ENCODE measurements at places on chromosomes 16 and 17.
A peak's percentile ranks its signal among the peaks of the same experiment; 100 is the strongest.

DNA sequence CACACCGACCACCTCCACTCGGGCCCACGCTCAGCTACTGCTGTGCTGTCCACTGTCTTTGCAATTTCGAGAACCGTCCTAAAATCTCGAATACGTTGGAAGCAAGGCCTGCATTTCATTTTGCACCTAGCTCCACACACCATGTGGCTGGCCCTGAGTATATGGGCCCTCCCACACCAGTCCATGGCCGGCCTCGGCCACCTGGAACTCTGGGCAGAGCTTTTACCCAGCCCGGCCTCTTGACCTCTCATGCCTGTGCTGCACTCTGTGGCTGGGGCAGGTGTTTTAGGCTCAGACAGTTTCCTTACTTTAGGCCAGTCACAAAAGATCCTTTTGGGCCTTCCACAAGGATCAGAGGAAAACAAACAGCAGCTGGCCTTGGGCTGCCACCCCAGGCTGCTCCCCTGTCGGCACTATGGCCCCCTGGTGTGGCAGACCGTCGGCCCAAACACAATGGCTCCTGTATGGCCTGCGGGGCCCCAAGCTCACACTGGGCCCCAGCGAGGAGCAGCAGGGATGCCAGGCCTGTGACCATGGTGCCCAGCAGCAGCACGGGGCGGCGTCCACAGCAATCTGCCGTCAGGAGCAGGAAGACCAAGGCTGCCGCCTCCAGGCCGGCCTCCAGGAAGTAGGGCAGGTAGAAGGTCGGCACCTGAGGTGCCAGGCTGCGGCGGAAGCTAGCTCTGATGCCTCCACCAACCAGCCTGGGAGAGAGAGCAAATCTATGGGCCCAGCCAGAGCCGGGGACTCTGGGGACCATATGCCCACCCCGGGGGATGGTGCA is 2.5 kb downstream of the SLC22A31 start:
- no peak for DNase-seq

DNA sequence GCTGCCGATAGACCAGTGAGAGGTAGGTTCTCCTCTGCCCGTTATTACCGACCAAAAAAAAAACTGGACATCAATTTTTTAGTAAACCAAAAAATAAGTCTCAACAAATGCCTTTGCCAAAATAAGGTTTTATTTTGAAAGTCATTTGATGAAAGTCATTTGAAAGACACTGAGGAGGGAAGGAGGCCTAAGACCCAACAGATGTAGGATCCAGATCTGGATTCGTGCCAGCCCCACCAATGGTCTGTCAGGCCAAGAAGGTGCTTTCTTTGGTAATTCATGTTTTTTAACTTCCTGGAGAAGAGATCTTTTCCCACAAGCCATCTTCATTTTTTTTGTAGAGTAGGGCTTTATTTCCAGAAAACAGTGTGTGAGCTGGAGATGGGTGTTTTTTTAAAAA is 18.1 kb downstream of the NTAN1 start:
- DNase-seq, result no peak

- no peak for DNase-seq
These were observed 115.9 kb downstream of the PITPNC1 start for GRCh38 chr17:67492824-67493517.

GRCh38 chr17:44970136-44970741 is 2.1 kb upstream of the C1QL1 start:
- DNase-seq, result no peak

- no peak for DNase-seq
These were observed 265.1 kb downstream of the CDH13 start for GRCh38 chr16:82891918-82892317.

- no peak for DNase-seq
These were observed 983 bp downstream of the VAT1L start for GRCh38 chr16:77789085-77790008.

DNA sequence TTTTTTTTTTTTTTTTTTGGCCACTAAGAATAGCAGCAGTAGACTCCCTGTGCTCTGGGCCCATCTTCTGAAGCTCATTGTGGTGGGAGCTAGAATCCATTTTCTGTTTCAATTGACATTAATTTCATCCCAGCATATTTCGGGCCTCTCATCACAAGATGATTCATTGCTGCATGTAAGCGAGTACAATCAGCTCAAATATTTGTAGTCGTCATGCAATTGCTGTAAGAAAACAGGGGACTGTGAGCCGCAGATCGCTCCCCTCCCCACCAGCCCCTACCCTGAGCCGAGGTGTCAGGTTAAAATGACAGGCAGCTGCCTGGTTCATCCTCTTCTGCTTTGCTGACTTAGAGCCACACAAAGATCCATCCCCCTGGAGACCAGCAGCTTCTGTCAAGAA is 358.8 kb upstream of the CDH5 start:
- no peak for DNase-seq

GRCh38 chr16:54722210-54722676 is 208.4 kb upstream of the IRX5 start:
- DNase-seq, result no peak

DNA sequence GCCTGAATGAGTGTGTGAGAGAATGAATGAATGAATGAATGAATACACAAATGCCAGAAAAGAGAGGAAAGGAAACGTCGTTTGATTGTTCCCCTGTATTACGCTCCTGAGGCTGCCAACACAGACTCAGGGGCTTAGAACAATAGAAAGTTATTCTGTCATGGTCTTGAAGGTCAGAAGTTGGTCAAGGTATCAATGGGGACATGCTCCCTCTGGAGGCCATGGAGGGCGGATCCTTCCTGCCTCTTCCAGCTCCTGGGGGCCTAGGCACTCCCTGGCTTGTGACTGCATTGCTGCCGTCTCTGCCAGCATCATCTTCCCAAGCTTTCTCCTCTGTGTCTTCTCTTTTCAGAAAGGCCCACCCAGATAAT is 1.5 kb upstream of the SLC38A8 start:
- DNase-seq, result no peak

DNA sequence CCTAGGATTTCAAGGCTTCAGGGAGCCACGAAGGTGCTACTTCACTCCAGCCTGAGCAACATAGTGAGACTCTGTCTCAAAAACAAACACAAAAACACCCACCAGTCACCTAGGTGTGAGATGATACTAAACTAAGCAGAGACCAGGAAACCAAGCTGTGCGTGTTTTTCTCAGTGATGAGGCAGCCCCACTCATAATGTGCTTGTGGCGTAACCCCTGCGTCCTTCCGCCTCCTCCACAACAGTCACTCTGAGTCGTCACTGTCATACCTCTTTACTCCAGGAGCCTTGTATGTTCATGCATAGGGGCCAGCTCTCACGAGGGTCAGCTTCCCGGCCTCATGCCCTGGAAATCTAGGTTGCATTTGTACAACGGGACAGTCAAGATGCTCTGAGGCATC is 31.1 kb upstream of the SLC47A1 start:
- no peak for DNase-seq

DNA sequence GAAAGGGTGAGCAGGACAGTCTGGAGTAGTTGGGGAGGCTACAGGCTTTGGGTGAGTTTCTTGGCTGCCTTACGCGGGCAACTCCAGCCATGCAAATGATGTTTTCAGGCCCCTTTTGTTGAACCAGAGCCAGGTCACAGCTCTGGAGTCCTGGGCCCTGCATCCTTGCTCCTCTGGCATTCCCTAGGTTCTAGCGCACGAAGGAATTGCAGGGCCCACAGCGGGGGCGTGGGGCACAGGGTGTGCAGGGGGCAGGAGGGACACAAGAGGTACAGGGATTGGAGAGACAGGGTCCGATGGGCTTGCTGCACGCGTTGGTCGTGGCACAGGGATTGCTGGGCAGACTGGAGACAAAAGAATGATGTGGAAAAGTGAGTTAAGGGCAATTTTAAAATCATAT is 3.6 kb downstream of the KRT31 start:
- no peak for DNase-seq

GRCh38 chr17:36055921-36056520 is 8.1 kb upstream of the CCL18 start:
- DNase-seq, result no peak

DNA sequence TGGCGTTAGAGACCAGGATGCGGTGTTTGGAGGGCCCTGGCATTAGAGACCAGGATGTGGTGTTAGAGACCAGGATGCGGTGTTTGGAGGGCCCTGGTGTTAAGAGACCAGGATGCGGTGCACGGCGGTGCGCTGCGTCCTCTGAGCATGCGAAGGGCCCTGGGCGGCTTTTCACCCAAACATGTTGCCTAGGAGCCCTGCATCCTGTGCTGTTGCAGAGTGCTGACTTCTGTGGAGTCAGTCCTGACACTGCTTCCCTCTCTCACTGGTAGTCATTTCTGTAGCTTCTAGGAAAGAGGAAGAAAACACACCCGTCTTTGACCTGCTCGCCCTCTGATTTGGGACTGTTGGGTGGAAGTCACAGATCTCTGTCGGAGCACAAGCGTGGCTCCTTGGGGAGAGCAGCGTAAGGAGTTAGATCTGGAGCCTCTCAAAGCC is 141.2 kb downstream of the LAT start:
- DNase-seq, result no peak

- no peak for DNase-seq
These were observed 100.6 kb downstream of the PITPNC1 start for GRCh38 chr17:67477687-67478086.

DNA sequence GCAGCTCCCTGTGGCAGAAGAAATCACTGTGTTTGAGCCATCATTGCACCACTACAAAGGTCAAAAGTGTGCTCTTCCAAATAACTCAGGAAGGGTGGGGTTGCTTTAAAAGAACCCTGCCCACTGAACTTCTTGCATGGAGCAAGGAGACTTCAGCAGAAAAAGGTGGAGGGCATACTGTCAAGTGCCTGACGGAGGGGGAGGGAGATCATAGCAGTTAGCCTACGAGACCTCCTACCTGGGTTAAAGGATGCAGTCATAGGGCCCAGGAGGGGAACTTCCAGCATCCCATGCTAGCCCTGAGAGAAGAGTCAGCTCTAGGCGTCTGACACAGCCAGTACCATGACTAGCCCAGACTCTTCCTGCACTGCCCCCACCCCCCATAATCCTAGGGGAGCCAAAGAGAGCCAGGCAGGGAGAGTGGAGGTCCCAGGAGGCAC is 45.3 kb upstream of the MSI2 start:
- no peak for DNase-seq

DNA sequence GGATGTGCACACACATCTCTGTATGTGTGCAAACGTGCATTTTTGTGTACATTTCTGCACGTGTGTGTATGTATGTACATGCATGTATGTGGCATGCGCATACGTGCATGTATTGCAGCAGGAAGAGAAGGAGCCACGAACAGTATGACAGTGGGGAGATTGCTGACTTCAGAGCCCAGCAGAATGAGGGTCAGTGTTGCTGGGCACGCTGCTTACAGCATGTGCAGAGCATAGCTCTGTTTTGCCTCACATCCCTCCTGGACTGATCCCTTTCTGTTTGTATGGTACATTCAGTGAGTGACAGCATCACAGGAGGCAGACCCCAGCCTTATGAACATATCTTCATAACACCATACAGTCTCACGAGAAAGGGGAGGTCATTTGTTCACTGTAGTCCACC is 934.0 kb upstream of the EEF2KMT start:
- no peak for DNase-seq

- peak; percentile 20 for DNase-seq
These were observed 611 bp downstream of the SMARCE1 start for GRCh38 chr17:40646791-40647623.

GRCh38 chr17:27530764-27531391 is 74.6 kb downstream of the KSR1 start:
- no peak for DNase-seq

DNA sequence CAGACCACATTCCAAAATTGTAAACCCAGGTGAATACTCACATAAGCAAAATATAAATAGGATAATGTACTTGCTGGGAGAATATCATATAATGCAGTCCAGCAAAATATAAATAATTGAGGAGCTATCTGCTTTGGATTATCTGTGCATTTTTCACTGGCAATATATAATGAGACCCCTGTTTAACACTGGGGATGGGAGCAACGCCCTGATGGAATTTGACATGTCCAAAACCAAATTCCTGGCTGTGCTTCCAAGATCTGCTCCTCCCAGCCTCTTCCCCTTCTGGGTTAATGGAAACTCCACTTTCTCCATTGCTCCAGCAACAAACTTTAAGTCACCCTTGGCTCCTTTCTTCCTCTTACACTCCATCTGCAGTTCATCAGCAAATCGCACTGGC is 35.5 kb upstream of the HLF start:
- no peak for DNase-seq

DNA sequence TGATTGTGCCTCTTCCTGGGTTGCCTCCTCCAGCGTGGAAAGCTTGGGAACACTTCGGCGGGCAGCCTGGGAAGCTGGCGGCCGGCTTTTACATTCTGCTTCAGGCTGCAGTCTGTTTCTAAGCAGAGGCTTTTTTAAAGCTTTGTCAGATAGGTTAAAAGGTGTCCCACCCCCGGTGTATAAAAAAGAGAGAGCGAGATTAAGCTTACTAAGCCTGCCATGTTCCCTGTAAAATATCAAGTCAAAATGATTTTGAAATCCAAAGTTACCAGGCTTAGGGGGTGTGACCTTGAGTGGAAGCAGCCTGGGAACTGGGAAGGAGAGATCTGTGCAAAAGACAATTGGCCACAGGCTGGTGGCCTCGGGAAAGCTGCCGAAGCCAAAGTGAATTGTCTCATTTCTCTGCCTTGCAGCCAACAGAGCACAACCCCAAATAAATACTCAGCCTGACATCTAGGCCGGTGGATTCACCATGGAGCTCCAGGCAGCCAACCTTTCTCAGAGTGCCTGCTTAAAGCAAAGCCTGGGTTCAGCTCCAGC is 254.5 kb downstream of the FTO start:
- DNase-seq, result no peak

DNA sequence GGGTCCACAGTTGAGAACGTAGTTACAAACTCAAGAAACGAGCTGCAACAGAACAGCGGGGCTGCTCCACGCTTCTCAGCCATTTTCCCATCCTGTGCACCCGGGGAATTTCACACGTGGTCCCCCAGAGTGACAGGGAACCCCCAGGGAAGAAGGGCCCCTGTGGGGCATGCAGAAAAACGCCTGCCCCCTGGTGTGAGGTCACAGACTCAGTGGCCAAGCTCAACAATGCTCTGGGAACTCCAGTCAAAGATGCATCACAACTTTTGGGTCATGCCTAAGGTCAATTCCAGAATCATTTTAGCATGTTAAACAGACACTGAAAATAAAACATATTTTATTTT is 115.4 kb downstream of the ZNF778 start:
- no peak for DNase-seq

- DNase-seq, result no peak
These were observed 111.0 kb upstream of the CHMP6 start for GRCh38 chr17:80880648-80880985.

- DNase-seq, result no peak
These were observed 553.2 kb downstream of the MAF start for GRCh38 chr16:79047337-79047736.

- DNase-seq, result no peak
These were observed 75.5 kb upstream of the MED9 start for GRCh38 chr17:17401271-17401781.

- no peak for DNase-seq
These were observed 2.2 kb upstream of the CMIP start for GRCh38 chr16:81442220-81442915.

DNA sequence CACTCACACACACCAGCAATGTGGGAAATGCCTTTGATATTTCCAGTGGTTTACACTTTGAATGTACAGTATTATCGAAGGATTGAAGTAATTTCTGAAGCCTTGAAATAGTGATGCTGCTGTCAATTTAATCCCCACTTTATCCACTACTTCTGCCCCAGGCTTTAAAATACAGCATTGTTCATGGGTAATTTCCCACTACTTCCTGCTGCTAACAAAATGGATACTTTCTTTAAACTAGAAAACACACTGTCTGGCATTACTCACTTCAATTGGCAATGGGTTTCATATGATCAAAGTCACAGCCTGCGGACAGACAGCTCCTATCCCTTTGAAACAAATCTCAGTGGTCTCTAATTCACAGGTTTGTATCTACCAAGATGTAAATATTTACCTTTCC is 292.2 kb downstream of the CDH11 start:
- DNase-seq, result no peak
